ENCODE measurements at places on chromosomes 3 and 15.
A peak's percentile ranks its signal among the peaks of the same experiment; 100 is the strongest.

DNA sequence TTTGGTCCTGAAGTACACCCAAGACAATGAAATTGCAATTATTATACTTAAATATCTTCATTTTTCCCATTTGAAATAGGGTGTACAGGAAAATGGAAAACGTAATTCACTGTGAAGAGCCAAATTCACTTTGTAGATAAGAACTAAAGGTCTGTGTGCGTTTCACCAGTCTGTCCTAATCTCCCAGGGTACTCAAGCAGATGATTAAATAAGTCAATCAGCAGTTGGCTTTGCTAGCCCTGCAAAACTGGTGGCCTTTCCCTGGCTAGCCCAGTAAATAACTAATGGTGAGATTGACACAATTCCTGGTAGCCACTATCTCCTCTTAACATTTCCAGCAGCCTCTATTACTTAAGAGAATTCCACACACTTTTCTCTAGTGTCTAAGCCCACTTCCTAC is 389.3 kb downstream of the TBL1XR1 start:
- DNase-seq, result no peak

GRCh38 chr3:125622381-125622791 is 27.1 kb upstream of the OSBPL11 start:
- peak; percentile 87 for DNase-seq

- DNase-seq, result no peak
These were observed 639.4 kb upstream of the TBL1XR1 start for GRCh38 chr3:177836671-177837070.

- no peak for DNase-seq
These were observed 224.1 kb upstream of the IL12A start for GRCh38 chr3:159764490-159765029.

- no peak for DNase-seq
These were observed 42.1 kb upstream of the ACTC1 start for GRCh38 chr15:34837246-34838016.

GRCh38 chr3:112096176-112096575 is 10.0 kb downstream of the C3orf52 start:
- no peak for DNase-seq
